ENCODE measurements at places on chromosomes 7 and 10.

DNA sequence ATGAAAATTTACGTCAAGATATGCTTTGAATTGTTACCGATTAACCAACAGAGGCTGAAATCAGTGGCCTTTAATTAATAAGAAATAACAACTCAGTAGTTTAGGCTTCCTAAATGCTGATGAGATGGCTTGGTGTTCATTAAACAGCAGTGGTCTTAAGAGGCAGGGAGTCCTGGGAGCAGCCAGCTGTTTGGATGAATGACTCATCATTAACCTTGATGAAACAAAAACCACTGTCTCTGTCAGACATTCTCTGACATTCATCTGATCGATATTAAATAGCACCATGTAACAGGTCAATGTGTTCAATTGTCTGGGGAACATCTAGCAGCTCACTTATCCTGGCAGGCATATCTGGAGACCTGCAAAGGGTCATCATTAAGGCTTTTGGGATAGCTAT, 234.2 kb upstream of the LRRN3 start:
- no peak for DNase-seq

GRCh38 chr7:2510909-2511768, 8.4 kb upstream of the LFNG start:
- DNase-seq = no peak

- peak; percentile 13 for DNase-seq
Observed at GRCh38 chr7:79298145-79298760, 155.2 kb downstream of the MAGI2 start.

DNA sequence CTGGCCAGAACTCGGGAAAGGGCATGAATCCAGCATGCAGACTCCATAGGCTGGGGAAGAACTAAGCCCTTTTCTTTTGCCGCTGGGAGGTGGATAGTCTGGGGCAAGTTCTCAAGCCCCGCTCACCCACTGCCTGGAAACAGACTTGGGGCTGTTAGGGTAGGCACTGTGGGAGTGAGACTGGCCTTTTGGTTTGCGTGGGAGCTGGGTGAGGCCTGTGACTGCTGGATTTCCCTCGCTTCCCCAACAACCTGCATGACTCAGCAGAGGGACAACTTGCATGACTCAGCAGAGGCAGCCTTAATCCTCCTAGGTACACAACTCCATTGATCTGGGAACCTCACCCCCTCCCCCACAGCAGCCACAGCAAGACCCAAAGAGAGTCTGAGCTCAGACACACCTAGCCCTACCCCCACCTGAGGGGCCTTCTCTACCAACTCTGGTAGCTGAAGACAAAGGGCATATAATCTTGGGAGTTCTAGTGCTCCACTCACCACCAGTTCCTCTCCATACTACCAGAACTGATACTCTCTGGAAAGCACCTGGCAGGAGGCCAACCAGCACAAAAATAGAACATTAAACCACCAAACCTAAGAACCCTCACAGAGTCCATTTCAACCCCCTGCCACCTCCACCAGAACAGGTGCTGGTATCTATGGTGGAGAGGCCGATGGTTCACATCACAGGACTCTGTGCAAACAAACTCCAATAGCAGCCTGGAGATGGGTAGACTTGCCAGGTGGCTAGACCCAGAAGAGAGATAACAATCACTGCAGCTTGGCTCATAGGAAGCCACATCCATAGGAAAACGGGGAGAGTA, 81.4 kb upstream of the LAMB4 start:
- no peak for DNase-seq

DNA sequence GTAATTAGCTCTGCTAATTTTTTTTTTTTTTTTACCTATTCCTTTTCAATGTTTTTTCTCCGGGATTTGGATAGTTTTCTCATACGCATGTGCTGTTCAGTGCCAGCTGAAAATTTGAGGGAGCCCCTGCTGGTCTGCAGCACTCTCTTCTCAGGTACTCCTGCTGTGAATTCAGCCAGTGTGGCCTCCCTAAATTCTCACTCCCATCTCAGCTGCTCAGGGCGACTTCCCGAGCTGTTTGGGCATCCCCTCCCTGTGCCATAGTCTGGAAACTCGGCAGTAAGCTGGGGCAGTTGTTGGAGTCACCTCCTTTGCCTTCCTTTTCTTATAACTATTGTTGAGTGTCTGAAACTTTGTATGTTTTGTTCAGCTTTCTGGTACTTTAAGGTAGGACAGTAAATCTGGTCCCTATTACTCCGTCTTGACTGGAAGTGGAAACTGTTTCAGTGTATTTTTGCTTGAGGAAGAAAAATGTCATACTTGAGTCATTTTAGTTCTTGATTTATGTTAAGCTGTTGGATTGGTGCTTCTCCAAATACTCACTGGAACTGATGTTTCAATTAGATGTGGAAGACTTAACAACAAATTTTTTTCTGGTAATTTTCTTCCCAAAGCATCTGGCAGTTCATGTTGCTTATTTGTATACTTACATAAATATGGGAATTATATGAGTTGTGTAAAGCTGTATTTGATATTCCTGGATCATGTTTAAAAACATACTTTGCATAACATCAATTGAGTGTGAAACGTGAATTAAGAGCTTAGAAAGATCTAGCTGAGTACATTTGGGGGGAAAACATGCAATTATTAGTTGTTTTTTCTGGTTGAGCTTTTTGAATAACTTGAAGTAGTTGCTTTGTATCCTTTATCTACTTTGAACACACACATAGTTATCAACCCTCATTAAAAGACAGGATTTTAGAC, 33.7 kb downstream of the MINPP1 start:
- DNase-seq = no peak

DNA sequence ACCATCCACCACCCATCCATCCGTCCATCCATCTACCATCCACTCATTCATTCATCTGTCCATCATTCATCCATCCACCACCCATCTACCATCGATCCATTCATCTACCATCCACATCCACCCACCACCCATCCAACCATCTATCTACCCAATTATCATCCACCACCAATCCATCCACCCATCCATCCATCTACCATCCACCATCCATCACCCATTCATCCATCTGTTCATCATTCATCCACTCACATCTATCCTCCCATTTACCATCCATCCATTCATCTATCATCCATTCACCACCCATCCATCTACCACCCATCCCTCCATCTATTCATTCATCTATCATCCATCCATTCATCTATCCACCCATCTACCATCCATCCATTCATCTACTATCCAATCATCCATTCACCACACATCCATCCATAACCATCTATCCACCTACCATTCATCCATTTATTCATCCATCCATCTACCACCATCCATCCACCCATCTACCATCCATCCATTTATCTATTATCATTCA, 188.8 kb downstream of the JCAD start:
- no peak for DNase-seq

DNA sequence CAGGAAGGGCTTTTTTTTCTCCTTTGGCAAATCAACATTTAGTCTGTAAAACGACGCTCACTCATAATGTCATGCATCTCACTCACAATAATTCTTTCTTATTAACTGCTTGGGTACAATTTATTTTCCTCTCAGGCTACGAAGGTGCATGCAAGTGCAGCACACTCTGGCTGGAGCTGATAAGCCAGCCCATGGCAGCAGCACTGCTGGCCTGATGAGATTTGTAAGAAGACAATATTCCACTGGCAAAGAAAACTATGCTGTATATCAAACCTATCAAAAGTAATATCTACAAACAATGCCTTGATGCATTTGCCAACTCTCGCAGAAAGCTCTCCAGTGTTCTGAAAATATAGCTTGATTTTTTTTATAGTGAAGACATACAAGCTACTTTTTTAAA, 170.0 kb upstream of the PHF14 start:
- DNase-seq = no peak

Data from NCI-H526 treated with DMSO at 0.1 percent for 48 hours (cell line).